ENCODE measurements at places on chromosomes 6 and 20.

- DNase-seq, result no peak
Measured at GRCh38 chr20:8875586-8875985, 193.3 kb upstream of the PLCB4 start.

DNA sequence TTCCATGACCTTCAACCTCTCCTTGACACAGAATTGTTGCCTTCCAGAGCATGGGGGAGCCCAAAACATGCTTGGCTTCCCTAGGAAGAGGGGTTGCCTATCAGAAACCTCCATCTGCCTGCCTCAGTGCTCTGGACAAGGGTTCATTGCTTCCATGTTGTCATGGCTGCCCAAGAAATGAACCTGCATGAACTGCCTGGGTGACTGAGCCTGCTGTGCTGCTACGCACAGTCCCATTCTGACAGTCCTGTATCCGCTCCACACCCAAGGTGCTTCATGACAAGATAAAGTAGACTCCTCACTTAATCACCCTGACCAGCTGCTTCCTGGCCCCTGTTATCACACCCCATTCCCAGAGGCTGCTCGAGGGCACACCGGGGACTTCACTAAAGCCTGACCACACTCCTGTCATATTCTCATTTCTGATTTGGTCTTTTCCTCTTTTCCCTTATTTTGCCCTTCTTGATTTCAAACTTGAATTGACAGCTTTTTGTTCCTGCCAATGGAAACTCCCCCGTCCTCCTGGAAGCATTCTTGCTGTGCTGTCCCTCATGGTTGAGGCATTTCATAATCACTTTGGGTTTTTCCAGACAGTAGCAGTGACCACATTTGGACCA is 31.9 kb downstream of the GMPR start:
- no peak for DNase-seq

GRCh38 chr20:38579219-38579910 is 1.6 kb upstream of the ADIG start:
- no peak for DNase-seq

GRCh38 chr6:154438882-154439415 is 71.5 kb downstream of the CNKSR3 start:
- DNase-seq, result no peak

- DNase-seq, result no peak
Measured at GRCh38 chr6:93104195-93104817, 315.1 kb downstream of the EPHA7 start.

DNA sequence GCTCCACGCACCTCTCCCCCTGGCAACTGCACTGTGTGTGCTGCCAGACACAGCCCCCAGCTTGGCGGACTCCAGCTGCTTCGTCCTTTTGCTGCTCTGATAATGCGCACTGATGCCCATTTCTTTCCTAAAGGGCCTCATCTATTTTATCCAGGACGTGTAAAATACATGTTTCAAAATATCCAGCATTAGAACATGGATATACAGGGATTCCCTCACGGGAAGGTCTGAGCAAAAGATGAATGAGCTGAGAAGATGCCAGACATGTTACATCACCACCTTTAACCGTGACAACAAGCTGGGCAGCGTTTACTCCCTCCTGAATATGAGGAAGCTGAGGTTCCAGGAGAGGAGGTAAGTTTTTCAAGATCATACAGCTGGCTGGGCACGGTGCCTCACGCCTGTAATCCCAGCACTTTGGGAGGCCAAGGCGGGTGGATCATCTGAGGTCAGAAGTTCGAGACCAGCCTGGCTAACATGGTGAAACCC is 32.8 kb downstream of the TNXB start:
- DNase-seq, result no peak

DNA sequence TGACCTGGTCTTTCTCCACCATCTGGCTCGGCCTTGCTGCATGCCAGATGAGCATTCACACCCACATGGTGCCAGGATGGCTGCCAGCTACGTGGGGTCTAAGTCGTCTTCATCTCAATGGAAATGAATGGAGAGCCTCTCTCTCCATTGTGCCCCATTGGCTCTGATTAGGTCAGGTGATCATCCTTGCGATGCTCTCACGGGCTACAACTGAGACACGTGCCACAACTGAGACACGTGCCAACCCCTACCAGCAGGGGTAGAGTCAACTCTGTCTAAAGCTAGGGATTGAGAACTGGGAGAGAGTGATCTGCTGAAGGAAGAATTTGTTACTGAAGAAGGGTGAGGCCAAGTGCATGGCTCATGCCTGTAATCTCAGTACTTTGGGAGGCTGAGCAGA is 67.3 kb upstream of the RALY start:
- no peak for DNase-seq

- DNase-seq, result no peak
Measured at GRCh38 chr6:71393471-71393870, 104.9 kb downstream of the OGFRL1 start.

GRCh38 chr20:61131944-61132343 is 120.1 kb upstream of the CDH4 start:
- no peak for DNase-seq

DNA sequence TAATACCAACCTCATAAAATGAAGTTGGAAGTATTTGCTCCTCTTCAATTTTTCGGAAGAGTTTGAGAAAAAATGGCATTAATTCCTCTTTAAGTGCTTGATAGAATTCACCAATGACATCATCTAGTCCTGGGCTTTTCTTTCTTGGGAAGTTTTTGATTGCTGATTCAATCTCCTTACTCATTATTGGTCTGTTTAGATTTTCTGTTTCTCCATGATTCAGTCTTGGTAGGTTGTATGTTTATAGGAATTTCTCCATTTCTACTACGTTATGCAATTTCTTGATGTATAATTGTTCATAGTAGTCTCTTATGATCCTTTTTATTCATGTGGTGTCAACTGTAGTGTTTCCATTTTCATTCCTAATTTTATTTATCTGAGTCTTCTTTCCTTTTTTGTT is 176.9 kb upstream of the PRND start:
- DNase-seq, result no peak

DNA sequence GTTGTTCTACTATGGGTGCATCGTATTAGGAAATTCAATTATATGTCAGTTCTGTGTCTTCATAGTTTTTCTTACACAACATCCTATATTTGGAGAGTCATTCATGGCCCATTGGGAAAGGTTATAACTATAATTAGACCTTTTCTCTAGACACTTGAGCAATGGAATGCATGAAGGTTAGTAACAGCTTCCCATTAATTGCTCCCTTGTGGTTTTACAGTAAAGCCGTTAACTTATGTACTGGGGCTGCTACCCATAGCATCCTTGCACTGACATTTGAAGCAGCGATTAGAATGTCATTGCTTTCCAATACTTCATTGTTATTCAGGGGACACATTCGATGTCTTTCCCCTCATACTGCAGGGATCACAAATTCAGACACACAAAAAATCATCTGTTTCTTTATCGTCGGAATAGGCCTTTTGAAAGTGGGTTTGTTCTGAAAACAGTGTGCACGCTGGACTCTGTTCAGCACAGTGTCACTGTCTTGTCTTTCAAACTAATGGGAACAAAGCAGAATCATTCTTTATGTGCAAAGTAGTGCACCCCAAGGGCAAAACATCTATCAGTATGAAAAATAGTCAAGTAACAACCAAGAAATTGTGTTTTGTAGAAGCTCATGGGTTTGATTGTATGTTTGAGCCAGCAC is 634.3 kb upstream of the MAP3K7 start:
- no peak for DNase-seq

DNA sequence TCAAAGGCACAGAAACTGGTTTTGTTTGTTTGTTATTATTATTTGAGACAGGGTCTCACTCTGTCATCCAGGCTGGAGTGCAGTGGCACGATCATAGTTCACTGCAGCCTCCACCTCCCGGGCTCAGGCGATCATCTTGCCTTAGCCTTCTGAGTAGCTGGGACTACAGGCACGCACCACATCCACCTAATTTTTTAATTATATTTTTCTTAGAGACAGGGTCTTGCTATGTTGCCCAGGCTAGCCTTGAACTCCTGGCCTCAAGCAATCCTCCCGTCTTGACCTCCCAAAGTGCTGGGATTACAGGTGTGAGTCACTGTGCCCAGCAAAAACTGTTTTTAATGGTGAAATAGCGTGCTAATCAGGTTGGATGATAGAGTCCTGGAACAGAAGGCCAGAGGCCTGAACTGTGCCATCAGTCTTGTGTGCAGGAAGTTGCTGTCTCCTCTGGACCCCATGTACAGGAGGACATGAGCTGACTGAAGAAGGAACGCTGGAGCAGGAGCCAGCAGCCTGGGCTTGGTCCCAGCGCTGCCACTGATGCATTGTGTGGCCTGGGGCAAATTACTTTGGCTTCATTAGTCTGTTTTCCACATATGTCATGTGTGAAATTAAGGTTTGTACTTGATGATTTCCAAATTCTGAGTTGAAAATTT is 4.9 kb downstream of the TM9SF4 start:
- DNase-seq, result no peak

GRCh38 chr20:63058696-63059335 is 52.1 kb upstream of the BHLHE23 start:
- no peak for DNase-seq

DNA sequence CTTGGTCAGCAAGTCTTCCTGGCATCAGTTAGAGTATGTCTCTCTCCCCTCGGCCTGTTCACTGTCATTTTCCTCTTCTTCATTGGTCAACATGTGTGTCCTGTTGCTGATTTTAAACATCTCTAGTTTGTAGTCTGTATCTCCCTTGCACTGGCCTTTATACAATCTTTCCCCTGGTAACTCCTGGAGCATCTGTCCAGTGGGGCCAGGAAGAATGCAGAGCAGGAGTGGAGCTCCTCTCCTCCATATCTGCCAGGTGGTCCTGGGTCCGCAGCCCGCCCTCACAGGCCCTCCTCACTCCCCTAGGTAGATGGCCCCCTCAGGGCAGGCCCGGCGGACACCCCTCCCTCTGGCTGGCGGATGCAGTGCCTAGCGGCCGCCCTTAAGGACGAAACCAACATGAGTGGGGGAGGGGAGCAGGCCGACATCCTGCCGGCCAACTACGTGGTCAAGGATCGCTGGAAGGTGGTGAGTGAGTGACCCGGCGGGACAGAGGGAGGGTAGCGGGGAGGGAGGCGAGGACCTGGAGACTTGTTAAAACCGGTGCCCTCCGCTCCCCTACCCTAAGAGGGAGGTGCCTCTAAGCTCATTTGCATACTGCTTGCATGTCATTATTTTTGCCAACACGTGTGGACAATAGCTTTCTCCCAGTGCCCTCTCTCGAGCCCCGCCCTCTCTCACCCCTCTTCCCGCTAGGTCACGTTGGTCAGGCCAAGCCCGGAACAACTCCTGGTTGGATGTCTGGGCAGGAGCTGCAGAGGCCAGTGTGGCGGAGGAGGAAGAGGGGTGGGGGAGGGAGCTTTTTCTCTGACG is 3.2 kb downstream of the TTBK1 start:
- no peak for DNase-seq

DNA sequence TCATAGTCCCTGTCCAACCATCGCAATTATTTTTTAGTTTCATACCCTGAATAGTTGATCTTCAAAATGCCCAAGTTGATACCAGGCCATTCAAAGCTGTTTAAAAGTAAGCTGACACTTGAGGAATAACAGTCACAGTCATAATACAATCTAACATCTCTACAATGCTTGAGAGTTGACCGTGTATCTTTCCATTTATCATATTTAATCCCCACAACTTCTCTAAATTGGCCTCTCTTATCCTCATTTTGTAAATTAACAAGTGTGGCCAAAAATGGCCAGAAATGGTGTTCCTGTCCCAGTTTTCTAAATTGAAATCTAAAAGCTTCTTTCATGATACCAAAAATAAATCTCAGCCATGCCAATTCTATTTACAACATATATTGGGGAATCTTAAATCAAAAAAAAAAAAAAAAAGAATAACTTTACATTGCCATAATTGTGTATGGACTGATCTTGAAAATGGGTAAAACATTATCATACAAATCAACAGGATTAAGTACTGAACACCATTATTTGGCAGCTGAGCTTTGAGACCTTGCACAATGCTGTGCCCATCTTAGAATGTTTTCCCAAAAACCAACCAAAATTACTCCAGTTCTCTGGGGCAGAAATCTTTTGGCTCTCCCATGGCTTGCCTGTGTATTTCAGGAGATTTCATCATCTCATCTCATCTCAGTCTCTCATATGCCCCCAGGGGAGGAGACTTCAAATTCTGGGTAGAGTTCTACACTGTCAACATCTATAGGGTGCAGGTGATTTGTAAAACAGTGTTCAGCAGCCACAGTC is 448.7 kb upstream of the JARID2 start:
- DNase-seq, result no peak

All from NCI-H1930 (cell line).